Ammon's horn (tissue), 1 donor: ENCODE measurements at places on chromosomes 2 and 18.

GRCh38 chr2:120741571-120742561 lies 6.2 kb downstream of the GLI2 start:
- DNase-seq = no peak

DNA sequence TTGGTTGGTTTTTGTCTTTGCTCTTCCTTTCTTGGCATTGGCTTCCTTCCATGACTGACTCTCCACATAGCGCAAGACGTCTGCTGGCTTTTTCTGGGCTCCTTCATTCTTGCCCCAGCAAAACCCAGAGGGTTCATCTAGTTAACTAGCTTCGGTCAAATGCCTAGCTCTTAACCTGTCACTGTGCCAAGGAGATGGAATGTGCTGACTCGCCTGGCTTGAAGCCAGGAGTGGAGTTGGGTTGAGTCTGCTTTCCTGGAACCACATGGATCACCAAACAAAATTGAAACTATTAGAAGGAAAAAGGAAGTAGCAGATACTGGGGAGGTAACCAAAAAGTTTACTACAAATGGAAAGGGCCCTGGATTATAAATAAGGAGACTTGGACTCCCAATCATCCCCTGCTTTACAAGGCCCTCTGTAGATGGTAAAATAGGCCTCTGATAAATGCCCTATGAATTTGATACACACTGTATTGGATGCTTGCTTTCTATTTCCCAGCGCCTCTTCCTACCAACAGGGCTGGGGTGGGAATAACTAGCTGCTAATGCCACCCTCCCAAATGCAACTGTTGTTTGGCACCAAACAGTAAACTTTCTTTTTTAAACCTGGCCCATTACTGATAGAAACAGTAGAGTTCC lies 11.3 kb downstream of the MALT1 start:
- peak; percentile 5 for DNase-seq

DNA sequence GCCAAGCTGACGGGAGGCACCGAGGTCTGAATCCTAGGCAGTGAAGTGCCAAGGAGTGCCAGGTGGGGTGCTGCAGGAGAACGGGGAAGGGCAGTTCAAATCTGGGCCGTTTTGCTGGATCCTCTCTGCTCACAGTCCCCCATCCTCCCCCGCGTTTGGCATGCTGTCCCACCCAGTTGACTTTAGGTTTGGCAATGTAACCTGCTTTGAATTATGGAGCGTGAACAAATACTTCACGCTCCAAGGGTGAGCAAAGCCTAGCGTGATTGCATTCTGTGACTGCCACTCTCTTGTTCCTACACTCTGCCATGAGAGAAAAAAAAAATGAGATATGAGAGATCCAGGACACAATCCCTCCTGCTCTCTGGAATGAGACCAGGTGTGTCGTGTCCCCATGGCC lies 381.9 kb downstream of the ZNF516 start:
- no peak for DNase-seq

GRCh38 chr2:20524412-20525040 lies 77.7 kb downstream of the RHOB start:
- peak; percentile 74 for DNase-seq

GRCh38 chr2:71449343-71449742 lies 4.0 kb upstream of the DYSF start:
- no peak for DNase-seq

GRCh38 chr2:157324331-157324843 lies 1.2 kb downstream of the ERMN start:
- DNase-seq = no peak

DNA sequence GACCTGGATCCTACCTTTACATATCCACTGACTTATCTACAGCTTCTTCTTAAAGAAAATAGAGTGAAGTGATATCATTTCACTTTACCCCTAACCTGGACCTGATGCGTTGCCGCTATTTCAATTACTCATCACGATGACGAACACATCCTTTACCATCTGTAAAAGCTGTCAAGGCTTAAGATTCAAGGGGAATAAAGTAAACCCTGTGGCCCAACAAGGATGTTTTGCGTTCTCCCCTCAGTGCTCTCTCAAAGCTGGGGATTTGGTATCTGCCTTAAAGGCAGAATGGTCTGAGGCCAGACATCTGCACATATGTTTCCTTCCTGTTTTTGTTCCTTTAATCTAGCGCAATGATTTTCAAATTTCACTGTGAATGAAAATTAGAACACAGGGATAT lies 100.1 kb upstream of the KLF7 start:
- DNase-seq = no peak

DNA sequence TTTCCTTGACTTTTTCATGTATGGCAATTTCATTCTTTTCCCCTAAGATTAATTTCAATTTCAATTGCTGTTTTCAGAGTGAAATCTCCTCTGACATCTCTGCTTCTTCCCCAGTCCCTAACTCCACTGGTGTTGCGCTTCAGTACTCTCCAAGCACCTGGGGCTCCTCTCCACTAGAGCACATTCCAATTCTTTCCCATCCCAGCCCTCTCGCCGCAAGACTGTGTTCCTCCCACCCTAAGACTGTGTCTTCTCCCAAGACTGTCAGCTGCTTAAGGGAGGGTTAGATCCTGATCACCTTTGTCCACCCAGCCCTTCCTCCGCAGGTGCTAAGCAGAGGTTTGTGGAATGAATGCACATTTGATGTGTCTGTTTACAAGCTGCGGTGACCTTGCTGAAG lies 255.7 kb upstream of the CCDC68 start:
- no peak for DNase-seq

DNA sequence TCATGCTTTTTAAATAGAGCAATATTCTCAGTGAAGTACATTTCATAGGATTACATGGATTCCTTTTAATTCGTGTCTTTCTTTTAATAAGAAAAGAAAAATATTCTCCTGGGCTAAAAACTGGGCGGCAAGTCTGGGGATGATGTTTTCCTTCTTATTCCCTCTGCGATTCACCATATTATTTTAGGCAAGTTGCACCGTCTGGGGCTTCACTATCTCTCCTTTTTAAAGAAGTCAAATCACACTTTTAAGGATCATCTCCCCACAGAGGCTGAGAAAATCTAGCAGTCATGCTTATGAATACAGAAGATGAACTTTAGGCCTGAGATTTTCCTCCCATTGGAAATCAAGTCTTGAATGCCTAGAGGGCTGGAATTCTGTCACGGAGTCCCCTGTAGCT lies 104.1 kb downstream of the COPS8 start:
- DNase-seq = no peak

GRCh38 chr2:208315081-208315788 lies 49.2 kb downstream of the PIKFYVE start:
- DNase-seq = no peak

DNA sequence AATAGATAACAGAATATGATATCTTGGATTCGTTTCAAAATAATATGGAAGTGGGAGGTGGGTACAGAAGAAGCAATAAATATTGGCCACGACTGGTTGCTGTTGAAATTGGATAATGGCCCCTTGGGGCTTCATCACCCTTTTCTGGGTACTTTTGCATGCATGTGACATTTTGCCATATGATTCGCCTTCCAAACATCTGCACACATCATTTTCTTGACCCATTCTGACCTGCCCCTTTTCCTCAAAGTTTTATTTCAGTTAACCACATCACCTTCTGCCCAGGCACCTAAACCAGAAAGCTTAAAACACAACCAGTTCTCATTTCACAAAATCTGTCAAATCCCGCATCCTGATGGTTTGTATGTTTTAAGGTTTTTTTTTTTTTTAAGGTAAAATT lies 116.7 kb upstream of the AGAP1 start:
- no peak for DNase-seq

- peak; percentile 41 for DNase-seq
These were observed 543 bp downstream of the HADHB start for GRCh38 chr2:26245231-26245732.

DNA sequence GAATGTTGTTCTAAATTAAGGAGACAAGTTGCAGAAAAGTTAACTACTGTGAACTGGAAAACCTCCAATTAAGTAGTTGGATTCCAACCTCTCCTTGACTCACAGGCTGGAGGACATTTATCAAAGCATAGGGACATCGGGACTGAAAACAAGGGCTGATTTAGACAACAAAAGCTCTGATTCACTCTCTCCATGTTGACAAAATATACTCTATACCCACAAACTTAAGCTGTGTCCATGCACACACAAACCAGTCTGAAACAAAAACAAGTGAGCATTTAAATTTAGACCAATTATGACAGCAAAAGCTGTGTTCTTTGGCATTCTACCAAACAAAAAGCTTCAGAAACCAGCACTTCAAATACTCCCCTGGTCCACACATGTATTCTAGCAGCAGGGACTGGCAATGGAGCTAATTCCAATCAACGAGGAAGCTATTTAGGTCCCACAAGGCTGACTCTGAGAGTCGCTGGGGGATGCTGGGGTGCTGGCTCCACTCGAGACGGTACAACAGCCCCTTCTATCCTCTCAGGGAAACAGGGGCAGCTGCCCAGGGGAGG lies 71.4 kb downstream of the NXPH2 start:
- DNase-seq = peak; percentile 37

- no peak for DNase-seq
These were observed 142.9 kb downstream of the ASB1 start for GRCh38 chr2:238569507-238570195.

DNA sequence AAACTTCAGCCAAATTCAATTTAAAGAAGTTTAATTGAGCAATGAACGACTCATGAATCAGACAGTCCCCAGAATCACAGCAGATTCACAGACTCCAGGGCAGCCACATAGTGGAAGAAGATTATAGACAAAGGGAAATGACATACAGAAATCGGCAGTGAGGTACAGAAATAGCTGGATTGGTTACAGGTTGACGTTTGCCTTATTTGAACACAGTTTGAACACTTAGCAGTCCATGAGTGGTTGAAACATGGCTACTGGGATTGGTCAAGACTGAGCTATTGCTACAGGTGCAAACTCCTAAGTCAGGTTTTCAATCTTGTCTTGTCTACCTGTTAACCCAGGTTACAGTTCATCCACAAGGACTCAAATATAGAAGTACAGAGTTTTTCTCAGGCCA lies 169.6 kb downstream of the DLGAP1 start:
- DNase-seq = no peak

DNA sequence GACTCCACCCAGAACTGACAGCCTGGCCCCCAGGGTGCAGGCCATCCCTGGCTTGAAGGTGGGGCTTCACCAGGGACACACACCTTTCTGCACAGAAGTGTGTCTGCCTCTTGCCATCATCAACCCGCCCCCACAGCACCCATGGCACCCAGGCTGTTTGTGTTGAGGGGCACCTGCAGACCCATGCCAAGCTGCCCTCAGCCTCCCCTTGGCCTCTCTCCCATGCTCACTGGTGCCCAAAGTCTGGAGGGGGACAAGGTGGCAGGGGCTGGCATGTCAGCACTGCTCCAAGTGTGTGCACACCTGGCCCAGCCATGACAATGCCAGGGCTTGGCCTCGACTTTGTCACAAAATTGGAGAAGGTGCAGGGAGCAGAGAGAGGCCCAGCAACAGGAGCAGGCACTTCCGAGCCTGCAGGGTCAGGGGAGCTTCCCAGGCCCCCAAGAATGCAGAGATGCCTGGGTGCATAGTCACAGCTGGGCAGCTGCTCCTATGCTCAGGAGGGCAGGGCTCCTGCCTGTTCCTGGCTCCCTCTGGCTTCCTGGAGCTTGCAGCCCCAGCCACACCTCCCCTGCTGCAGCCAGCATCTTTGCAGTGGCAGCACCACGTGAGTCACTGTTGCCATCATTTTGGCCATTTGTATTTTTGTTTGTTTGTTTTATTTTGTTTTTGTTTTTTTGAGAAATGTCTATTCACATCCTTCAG lies 280.6 kb upstream of the UBE2E3 start:
- no peak for DNase-seq

DNA sequence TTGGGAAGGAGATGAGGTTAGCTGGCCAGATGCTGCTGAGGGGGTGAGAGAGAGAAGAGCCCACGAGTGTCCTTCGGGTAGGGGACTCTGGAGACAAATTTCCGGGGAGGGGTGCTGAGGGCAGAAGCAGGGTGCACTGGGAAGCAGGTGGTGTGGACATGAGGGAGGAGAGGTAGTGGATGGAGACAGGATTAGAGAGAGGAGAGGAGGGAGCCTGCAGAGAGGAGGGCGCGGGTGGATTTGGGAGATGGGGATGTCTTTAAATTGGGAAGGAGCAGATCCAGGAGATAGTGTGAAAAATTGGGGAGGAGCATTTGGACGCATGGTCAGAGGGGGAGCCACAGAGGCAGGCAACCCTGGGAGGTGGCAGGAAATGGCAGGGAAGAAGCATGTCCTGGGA lies 154.7 kb downstream of the DYSF start:
- no peak for DNase-seq

- no peak for DNase-seq
These were observed 30.4 kb downstream of the PRKRA start for GRCh38 chr2:178420463-178420999.

GRCh38 chr2:25218100-25218499 lies 49.7 kb upstream of the POMC start:
- DNase-seq = no peak

DNA sequence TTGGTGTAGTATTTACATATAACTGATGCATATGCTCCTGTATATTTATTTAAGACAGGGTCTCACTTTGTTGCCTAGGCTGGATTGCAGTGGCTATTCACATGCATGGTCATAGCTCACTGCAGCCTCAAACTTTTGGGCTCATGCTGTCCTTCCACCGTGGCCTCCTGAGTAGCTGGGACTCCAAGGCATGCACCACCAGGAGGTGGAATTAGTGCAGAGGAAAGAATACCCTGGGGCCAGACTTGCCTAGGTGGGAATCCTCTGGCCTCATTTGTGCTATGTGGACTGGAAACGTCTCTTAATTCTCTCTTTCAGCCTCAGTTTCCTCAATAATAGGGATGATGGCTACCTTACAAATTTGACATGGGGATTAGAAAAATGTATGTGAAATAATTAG lies 2.3 kb downstream of the CEP192 start:
- DNase-seq = no peak

GRCh38 chr2:100137866-100138570 lies 4.4 kb downstream of the AFF3 start:
- DNase-seq = no peak

GRCh38 chr18:59114160-59114559 lies 25.5 kb upstream of the SEC11C start:
- DNase-seq = no peak

DNA sequence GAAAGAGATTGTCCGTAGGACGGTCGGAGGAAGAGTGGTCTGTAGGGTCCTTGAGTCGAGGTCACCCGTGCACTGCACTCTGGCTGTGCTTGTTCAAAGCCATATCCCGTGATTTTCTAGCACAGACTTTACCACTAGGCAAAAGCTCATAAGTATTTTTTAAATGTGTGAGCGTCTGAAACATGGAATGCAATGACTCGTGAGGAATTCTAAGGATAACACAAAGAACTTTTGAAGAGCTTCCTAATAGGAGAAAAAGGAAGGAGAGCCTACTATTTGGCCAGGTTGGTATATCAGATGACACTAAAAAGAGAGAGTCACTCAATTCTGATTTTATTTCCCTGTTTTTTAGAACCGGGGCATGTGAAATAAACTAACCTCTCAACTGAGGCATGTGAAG lies 68.3 kb downstream of the CD28 start:
- no peak for DNase-seq

- DNase-seq = no peak
These were observed 903 bp downstream of the KCNG3 start for GRCh38 chr2:42492691-42493467.

GRCh38 chr2:226611944-226612318 lies 187.7 kb downstream of the IRS1 start:
- DNase-seq = no peak
